Stimulated activated CD4-positive, alpha-beta T cell treated with anti-CD3 and anti-CD28 coated beads, Interleukin-1b, Interleukin-23, amount 100 ng/mL, for 24 hours (primary cell): ENCODE measurements at places on chromosomes 16 and 17.
A peak's percentile ranks its signal among the peaks of the same experiment; 100 is the strongest.

DNA sequence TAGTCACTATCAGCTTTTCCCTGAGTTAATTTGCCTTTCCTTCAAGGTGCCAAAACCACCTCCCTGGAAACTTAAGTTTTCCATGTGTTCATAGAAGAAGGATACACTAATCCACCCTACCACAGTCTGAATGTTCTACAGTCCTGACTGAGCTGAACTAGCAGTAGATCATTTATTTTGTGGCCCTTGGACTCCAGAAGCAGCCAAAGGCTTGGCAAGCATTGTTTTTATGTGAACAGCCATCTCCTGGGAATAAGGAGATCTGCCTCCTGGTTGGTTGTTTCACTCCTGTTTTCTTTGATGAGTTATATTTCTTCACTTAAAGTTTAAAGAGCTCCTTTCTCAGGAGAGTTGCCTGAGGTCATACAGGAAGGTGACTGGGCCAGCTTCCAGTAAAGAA is 634.6 kb upstream of the SOX9 start:
- DNase-seq = no peak

GRCh38 chr17:42553866-42554249 is 1.1 kb downstream of the HSD17B1 start:
- no peak for DNase-seq

GRCh38 chr16:56057151-56057550 is 134.1 kb upstream of the GNAO1 start:
- no peak for DNase-seq

GRCh38 chr16:55297910-55298479 is 26.0 kb upstream of the IRX6 start:
- no peak for DNase-seq

GRCh38 chr17:77045441-77046041 is 95.2 kb upstream of the SEC14L1 start:
- no peak for DNase-seq

GRCh38 chr16:30406795-30407101 is 658 bp upstream of the ZNF771 start:
- DNase-seq = no peak

- DNase-seq = no peak
Observed at GRCh38 chr16:20871258-20871657, 28.9 kb downstream of the DCUN1D3 start.

DNA sequence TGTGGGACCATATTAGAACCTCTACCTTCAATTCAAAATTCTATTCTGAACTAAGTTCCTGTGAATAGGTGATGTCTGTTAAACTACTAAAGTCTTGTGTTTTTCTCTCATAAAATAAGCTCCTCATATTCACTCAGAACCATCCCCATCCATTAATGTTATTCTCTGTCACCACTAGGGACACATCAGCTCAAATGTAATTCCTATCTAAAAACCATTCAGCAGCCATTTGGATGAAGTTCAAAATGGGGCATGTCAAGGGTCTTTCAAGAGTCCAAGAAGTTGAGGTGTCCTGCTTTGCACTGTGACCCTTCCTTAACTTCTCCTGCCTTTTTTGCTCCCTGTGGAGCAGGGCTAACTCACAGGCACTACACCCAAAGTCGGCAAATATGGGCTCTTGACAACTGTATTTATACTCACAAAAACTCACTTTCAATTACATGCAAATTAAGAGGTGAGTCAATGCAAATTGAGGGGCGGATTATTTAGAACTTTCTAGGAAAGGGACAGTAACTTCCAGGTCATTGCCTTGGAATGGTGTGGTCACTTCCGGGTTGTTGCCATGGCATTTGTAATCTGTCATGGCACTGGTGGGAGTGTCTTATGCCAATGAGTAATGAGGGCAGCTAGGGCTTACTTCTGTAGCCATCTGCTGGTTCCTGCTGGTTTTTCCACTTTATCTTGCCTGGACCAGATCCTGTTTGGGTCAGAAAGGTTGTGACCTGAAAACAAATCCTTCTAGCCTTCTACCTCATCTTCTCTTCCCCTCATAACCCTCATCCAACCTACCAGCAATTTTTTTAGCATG is 128.2 kb upstream of the COX10 start:
- DNase-seq = no peak

DNA sequence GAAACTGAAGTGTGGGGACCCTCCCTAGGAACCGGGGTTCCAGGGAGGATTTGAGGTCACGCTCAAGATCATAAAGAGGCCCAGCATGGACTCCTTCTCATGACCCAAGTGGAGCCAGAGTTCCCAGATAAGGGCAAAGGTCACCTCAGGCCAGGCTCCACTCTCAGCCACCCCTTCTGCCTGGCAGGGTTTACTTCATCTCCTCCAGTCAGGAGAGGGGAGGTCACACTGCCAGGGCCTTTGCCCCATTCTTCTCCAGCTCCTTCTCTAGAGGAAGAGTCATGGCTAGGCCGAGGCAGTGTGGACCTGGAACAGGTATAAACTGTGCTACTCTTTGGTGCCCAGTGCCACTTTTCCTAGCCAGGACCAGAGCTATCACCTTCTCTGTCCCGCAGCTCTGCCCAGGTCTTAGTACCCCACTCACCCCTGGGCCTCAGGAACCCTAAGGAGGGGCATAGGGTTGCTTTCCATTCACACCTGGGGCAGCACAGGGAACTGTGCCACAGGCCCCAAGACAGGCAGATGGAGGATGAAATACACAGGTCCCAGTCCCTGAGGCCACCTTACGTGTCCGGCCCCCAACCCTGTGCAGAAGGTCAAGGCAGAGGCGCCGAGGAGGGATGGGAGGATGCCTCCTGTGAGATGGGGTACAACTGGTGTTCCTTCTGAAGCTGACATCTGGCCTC is 879 bp upstream of the ACSF2 start:
- DNase-seq = no peak

GRCh38 chr17:78912082-78912481 is 9.1 kb upstream of the CEP295NL start:
- no peak for DNase-seq

DNA sequence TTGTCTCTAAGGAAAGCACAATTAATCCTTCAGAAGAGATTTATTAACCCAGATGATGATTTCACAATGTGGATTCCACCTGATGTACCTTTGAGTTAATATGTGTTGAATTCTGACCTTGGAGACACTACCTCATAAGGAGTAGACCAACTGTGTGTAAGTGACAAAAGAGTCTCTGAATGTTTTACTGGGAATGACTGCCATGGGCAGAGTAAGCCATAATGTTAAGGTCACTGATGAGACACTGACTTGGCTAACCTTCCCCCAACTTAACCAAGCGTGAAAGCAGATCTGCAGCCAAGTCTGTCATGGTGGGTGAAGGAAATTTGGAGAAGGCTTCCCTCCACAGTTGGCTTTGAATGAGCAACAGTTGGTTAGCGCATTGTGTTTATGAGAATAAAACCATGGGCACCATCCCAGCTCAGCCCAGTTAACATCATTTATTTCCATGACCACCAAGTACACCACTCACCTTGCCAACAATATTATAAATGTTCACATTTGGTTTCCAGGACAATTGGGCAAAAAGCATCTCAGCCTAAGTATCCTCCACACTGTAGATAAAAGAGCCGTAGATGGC is 618.5 kb downstream of the KCNJ2 start:
- DNase-seq = no peak

DNA sequence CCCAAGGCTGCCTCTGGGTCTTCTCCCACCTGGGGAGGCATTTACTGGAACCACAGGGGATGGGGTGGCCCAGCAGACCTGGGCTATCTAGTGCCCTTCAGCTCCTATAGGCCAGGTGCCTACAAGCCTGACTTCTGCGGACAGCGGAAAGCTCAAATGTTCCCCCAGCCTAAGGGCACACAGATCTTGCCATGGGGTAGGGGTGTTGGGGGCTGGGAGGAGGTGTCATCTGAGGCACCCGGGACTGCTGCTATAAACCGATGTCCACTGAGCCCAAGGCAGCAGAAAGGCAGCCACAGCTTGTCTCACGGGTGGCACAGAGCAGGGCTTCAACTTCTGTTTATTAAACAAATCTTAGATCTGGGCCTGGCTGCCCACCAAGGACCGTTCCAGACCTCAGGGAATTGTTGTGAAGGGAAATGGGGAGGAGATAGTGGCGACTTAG is 3.6 kb downstream of the MYO1C start:
- no peak for DNase-seq

- DNase-seq = peak; percentile 26
Observed at GRCh38 chr17:56833057-56833808, 487 bp downstream of the C17orf67 start.

- DNase-seq = no peak
Observed at GRCh38 chr17:19716108-19717030, at the start of gene SLC47A2. Gene SLC47A2 (minus strand): TSS chr17:19716584. CDS start chr17:19716555, 29 bp downstream.

DNA sequence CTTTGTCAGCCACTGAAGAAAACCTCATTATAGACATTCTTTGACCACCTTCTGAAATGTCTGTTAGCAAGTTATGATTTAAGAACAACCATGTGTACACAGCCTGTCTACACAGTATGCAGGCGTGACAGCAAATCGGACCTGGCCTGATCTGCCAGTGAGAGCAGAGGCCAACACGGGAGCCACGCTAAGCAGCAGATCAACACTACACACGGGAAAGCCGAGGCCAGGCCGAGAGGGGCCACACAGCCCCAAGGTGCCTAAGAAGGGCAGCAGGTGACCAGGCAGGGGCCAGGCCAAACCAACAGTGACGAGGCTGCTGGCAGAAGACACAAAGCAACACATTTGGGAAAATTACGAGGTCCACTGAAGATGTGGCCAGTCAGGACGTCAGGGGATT is 16.3 kb upstream of the FAAP100 start:
- no peak for DNase-seq

DNA sequence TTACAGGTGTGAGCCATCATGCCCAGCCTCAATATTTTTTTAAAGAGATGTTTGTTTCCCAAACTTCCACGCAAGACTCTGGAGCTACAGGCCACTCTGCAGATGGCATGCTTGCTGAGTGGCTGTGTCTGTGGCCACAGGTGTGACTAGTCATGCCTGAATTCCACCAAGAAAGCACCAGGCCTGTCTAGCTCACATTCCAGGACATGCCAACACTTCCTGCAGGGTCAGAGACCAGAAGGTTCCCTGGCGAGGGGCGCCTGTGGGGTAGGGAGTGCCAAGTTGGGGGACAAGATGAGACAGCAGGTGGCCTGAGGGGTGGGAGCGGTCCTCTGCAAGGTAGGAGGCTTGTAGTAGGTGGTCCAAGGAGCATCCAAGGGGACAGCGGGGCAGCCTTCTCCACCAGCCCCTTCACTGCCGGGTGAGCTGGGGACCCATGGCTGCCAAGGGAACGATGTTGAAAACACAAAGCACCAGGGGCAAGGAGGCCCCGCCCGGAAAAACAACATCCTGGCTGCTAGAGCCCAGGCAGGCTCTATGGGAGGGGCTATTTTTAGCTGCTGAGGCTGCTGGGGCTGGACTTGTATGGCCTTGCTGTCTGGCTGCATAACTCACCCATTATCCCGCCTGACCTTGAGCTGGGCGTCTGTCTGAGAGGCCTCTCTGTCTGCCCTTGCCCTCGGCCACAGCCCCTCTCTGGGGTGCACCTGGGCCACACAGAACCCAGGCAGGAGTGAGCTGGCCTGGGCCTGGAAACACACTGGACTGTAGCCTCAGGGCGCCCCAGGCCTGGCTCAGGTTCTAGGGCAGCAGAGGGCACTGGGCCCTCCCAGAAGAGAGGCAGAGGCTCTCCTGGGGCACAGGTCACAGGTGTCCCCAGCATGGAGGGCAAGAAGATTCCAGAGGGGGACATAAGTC is 5.7 kb downstream of the TRIM47 start:
- DNase-seq = no peak

GRCh38 chr17:50848711-50849110 is 13.3 kb downstream of the WFIKKN2 start:
- DNase-seq = no peak

- no peak for DNase-seq
Observed at GRCh38 chr17:4735876-4736651, 3.6 kb upstream of the ZMYND15 start.

DNA sequence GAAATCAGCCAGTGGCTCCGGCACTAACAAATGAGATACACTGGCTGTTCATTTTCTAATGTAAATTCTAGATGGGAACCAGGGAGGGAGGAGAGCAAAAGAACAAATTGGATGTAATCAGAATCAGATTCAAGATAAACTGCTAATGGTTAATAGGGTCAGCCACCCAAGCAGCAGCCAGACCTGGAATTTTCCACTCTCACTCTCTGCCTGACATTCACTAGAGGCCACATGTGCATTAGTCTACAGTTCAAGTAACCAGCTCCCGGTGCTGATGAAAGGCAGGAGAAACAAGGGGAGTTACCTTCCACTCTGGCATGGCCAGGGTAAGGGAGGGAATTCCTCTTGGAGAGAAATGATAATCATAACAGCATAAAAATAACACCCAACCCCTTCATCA is 597.7 kb downstream of the TOX3 start:
- no peak for DNase-seq
